Mesendoderm (in vitro differentiated cells): ENCODE measurements at places on chromosomes 2 and 18.

GRCh38 chr2:231104115-231104713, 20.6 kb downstream of the HTR2B start:
- DNase-seq = peak; percentile 69

GRCh38 chr2:55916473-55917049, 7.0 kb downstream of the EFEMP1 start:
- DNase-seq = no peak

GRCh38 chr18:11324956-11325882, 175.8 kb upstream of the PIEZO2 start:
- DNase-seq = no peak

DNA sequence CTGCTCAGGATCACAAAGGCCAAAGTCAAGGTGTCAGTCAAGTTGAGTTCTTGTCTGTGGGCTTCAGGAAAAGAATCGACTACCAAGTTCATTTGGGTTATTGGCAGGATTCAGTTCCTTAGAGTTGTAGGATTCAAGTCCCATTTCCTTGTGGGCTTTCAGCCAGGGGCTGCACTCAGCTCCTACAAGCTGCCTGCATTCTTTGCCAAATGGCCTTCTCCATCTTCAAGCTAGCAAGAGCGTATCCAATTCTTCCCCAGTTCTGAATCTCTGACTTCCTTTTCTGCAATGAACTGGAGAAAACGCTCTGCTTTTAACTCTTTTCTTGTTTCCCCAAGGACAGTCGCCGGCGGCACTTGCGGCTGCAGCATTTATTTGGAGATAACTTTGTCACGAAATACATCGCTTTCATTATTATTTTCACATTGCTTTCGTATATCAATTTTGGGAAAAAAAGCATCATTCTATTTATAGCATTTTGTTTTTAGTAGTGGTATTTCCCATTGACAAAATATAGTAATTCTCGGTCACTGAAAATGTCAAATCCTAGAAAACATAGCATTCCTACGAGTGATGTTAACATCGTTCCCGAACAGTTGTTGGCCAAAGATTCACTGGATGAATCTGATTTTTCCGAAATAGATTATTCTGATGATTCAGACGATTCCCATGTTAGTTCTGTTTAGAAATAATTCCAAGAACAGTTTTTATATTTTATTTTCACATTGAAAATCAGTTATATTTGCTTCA, 59.6 kb upstream of the SERPINE2 start:
- DNase-seq = no peak

- no peak for DNase-seq
Measured at GRCh38 chr2:186852508-186852907, 3.5 kb upstream of the ZSWIM2 start.

DNA sequence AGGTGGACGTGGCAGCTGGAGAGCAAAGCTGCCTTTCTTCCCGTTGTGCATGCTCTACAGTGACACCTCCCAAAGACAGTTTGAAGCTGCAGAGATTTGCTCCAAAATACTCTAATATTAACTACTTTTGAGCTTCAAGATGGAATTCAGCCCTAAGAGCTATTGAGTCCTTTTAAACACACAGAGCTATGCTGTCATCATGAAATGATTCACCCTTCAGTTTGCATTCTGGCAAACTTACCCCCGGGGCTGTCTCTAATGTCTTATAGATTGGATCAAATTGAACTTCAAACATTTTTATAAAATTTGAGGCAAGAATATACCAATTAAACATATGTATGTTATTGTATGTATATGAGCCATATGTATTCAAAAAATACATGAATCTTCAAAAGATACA, 110.7 kb upstream of the EFEMP1 start:
- no peak for DNase-seq

GRCh38 chr2:170643346-170643745, 71.8 kb upstream of the SP5 start:
- DNase-seq = no peak

DNA sequence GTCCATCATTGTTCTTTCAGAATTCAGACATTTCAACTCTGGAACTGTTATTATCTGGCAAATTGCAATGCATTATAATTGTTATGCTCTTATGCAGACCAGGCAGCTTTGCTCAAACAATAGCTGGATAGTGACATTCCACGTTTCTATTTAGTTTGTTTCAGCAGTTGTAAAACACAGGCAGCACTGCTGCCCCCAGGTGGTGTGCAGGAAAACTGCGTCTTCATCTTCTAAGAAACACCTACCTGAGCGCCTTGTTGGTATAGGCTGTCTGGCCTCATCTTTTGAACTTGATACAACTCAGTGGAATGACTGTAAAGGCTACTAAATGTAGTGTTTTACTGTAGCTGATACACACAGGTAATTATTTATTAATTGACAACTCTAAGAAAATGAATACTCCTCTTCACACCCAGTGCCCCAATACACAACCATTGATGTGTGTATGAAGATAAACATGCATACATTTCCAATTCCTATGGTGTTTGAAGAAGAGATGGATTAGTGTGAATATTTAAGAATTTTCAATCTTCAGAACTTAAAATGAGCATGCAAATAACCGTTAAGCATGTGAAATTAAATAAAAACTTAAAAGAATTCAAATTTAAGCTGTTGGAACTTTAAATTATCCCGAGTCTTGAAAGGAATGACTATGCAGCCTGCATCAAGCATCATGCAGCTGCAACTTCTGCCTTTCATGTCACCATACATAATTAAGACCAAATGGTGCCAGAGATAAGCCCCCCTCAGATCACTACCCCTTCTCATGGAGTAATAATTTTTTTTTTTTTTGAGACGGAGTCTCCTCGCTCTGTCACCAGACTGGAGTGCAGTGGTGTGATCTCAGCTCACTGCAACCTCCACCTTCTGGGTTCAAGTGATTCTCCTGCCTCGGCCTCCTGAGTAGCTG, 85.6 kb downstream of the CD8B2 start:
- DNase-seq = peak; percentile 63

GRCh38 chr2:85393836-85394235, 16.3 kb downstream of the CAPG start:
- DNase-seq = no peak

GRCh38 chr2:233360771-233361176, 6.5 kb downstream of the DGKD start:
- peak; percentile 83 for DNase-seq

GRCh38 chr2:164843346-164843911, 1.8 kb upstream of the COBLL1 start:
- peak; percentile 16 for DNase-seq

DNA sequence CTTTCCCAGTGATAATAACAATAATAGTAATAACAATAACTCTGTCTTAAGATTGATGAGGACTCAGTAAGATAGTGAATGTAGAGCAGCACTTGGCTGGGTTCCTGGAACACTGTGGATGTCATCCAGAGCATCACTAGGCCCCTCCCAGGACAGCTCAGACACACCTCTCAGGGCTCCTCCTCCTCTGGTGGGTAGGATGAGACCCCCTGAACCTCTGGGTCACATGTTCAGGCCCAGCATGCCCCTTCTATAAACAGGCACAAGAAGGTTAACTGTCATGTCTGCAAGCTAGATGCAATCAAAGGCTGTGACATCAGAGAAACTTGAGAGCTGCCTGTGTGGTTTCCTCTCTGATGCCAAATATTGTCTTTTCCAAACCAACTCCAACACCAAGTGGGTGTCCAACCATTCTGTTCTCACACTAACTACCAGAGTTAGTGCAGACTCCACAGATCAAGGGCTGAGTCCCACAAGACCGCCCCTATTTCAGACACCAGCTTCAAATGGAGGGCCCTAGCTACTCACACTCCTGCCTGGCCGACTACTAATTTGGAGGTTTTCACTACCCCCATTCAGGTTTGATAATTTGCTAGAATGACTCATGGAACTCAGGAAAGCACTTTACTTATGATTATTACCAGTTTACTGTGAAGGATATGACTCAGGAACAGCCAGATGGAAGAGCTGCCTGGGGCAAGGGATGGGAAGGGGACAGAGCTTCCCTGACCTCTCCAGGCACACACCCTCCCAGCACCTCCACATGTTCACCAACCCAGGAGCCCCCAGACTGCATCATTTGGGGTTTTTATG, 46.4 kb upstream of the BZW1 start:
- no peak for DNase-seq

DNA sequence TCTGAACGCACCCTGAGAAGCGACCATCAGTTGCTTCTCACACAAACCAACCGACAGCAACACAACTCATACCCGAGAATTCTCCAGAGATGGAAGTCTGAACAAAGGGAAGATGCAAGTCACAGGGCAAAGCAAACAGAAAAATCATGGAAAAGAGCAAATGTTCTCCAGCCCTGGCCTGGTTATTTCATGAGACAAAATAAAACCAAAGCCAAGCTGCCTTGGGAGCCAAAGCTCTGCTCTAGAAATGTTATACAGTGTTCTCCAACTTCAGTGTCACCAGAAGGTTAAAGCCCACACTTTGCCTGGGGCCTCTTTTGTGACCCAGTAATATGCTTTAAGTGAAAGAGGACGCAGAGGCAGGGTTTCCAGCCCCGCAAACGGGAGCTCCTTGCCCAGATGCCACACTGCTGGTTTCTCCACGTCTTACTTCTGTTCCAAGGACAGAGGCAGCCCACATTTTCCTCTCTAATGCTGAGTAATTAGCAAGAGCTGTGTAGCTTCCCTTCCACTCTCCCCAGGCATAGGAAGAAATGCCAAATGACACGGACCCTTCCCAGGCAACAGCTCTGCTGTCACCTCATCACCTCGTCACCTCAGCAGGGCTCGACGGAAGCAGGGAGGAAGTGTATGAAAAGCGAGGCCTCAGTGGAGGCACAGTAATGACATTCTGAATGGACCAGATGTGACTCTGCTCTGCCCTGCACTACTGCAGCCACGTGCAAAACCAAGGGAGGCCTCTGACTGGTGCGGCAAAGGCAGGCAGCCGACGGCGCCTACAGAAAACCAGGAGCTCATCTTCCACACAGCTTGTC, 64.7 kb downstream of the FBXO15 start:
- DNase-seq = no peak

GRCh38 chr18:56109757-56110156, 521.8 kb upstream of the TCF4 start:
- DNase-seq = no peak

GRCh38 chr2:28102455-28102874, 211.9 kb downstream of the BABAM2 start:
- no peak for DNase-seq
